ENCODE measurements at places on chromosomes 11 and 22.

GRCh38 chr11:62556875-62557631 is 10.4 kb upstream of the AHNAK start:
- DNase-seq = peak; percentile 53

DNA sequence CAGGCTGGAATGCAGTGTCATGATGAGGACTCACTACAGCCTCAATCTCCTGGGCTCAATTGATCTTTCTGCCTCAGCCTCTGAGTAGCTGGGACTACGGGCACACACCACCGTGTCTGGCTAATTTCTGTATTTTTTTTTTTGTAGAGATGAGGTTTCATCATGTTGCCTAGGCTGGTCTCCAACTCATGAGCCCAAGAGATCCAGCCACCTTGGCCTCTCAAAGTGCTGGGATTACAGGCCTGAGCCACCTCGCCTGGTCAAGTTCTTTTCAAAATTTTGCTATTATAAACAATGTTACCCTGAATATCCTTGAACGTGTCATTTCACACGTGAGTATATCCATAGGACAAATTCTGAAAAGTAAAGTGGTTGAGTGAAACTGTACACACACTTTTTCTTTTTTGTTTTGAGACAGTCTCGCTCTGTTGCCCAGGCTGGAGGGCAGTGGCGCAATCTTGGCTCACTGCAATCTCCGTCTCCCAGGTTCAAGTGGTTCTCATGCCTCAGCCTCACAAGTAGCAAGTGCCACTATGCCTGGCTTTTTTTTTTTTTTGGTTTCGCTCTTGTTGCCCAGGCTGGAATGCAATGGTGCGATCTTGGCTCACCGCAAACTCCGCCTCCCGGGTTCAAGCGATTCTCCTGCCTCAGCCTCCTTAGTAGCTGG is 21.6 kb upstream of the EP300 start:
- no peak for DNase-seq

GRCh38 chr11:112617977-112618826 is 343.0 kb upstream of the NCAM1 start:
- no peak for DNase-seq

GRCh38 chr22:23257889-23258825 is 77.8 kb downstream of the BCR start:
- no peak for DNase-seq

DNA sequence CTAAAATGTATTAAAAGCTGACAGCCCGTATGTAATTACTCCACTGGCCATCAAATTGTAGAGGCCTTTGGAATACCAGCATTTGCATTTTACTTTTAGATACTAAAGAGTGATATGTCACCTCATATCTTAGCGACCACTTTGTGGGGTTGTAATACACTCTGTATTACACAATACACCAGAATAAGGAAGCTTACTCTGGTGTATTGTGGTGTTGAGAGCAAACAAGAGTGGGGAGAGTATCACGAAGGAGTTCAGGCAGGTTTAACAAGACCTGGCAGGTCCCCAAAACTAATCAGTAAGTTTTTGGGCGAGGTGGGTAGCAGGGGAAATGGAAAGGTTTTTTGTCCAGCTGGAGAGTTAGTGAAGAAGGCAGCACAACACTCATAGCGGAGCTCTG is 3.2 kb downstream of the NUP50 start:
- no peak for DNase-seq

DNA sequence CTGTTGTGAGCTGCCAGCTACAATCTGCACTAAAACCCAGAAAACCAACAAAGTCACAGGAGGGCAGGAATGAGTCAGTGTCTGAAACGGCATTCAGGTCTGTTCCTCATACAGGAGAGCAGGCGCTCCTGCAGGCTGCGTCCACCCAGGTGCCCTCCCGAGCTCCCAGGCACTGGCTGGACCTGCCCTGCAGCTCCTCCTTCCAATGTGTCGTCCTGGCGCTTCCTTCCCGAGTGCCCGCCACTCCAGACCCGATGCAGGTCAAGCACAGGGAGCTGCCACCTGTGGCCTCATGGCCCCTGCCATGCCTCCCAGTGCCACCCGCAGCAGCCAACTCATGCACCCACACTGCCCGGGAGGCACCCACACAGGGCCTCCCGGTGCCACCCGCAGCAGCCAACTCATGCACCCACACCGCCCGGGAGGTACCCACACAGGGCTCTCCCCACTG is 12.0 kb downstream of the BRD1 start:
- DNase-seq = no peak

DNA sequence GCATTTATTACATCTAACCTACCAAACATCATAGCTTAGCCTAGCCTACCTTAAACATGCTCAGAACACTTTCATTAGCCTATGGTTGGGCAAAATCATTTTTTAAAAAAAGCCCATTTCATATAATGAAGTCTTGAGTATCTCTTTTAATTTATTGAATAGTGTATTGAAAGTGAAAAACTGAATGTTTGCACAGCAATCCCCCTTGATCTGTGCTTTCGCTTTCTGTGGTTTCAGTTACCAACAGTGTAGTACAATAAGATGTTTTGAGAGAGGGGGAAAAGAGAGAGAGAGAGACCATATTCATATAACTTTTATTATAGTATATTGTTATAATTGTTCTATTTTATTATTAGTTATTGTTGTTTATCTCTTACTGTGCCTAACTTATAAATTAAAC is 8.4 kb upstream of the MAP6 start:
- no peak for DNase-seq

DNA sequence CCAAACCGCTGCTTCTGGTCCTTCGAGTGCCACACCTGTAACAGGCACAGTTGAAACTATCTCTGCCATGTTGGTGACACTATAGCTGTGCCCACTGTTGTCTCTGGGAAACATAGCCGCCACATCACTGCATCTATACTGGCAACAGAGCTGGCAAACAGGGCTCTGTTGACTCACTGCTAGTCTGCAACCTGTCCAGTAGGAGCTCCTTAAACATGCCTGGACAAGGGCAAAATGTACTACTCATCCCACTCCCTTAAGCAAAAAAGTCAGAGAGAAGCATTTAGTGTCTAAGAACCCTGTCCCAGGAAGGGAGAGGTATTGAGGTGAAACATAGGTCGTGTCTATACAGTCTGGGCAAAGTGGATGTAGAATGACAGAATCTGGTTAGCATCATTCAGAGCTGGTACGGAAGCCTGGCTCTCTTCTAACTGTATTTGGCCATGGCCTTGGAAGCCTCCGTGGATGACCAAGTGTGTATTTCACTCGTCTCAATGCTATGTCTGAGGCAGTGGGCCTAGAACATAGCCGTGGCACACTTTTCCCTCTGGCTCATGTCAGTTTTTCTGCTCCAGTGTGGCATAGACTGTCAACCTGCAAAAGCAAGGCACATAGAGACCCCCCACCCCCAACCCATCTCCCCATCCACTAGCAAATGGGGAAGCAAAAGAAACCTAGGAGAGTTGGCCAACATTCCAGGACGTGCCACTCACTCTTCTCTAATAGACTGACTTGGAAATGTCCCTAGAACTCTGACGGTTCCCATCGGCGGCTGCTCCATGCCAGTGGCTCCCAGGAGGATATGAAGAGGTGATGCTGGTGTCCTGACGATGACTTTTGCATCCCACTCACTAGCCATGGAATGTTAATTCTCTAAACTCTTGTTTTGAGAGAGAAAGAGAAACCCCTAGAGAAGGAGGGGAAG is 21.4 kb upstream of the PISD start:
- DNase-seq = no peak

GRCh38 chr11:74953451-74953850 is 4.4 kb downstream of the SPCS2 start:
- DNase-seq = no peak

- no peak for DNase-seq
Observed at GRCh38 chr11:112835591-112836255, 125.5 kb upstream of the NCAM1 start.

GRCh38 chr11:3707176-3707575 is 36.0 kb upstream of the CHRNA10 start:
- no peak for DNase-seq

Measured in stimulated activated CD4-positive, alpha-beta T cell treated with anti-CD3 and anti-CD28 coated beads, Interleukin-4, amount 100 ng/mL, for 48 hours (primary cell).